ENCODE measurements at places on chromosomes 16 and 17.

GRCh38 chr16:85213926-85214675 lies 101.8 kb upstream of the CIBAR2 start:
- DNase-seq: no peak

DNA sequence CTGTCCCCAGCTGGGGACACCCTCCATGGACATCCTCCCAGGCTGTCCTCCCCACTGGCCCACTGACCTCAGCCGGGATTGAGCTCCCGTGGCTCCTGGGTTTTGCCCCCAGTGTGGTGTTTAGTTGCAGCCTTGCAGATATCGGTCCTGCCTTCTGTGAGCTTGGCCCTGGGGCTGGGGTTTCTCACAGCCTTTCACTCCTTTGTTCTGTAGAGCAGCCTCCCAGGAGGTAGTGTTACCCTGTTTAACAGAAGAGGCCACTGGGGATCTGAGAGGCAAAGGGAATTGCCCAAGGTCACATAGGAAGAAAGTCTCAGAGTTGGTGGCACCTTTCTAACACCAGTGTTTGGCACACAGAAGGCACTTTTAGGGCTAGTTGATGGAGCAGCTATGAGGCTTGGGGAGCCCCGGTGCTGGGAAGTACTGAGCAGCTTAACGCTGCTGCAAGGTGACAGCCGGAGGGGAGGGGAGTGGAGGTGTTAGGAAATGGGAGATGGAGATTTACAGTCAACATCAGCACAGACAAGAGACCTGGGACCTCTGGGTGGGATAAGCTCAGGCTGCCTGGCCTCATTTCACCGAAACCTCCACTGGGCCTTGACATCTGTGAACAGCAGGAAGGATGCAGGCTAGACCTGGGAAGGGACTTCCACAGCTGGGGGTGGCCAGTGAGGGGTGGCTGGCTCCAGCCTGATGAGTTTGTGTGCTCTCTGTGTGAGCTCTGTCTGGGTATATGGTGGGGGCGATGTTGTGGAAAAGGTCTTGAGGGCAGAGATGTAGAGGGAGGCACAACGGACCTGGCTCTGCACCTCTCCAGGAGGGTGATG lies 26.1 kb downstream of the CACNA1G start:
- DNase-seq: no peak

DNA sequence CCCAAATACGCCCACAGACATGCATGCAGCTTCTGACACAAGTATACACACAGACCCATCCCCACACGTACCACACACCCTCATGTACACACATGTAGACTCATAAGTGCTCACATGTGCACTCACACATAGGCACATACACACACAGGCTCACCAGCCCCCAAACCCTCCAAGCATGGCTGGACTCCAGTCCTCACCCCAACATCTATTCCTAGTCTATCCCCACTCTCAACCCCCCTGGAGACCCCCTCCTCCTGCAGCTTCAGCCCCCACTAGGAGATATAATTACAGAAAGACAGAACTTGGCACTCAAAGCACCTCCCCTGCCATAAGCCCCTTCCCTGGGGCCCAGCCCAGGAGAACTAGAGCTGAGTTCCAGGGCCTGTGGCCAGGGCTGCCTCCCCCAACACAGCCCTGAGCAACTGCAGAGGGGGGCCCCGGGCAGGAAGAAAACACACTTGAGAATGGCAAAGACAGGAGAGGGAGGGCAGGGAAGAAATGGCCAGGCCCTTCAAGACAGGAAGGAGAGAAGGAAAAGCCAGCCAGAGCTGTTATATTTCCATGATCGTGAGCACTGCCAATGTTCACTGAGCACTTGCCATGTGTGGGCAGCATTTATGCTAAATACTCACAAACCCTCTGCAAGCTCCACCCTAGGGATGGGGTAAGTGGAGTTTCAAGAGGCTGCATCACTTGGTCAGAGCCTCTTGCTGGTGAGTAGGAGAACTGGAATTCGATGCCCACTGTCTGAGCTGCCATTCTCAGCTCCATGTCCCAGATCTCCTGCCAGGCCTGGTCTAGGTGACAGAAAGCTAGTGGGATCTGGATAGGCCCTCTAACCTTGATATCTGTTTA lies 224.5 kb downstream of the ZNF423 start:
- no peak for DNase-seq

GRCh38 chr17:36529121-36529520 lies 5.5 kb downstream of the MYO19 start:
- DNase-seq: no peak

- DNase-seq: no peak
Observed at GRCh38 chr16:72107371-72107770, 13.7 kb downstream of the DHX38 start.

Measured in activated naive CD8-positive, alpha-beta T cell treated with anti-CD3 and anti-CD28 coated beads, Interleukin-2, amount 50 U/mL, for 24 hours (primary cell).